ENCODE measurements at places on chromosomes 3 and 15. TPM values are rescaled to one million over a fixed set of nuclear protein-coding genes. Genes with fewer than 3 reads are reported as not detected.

SLC15A2 gene
- total RNA-seq: 1.9 TPM

LMAN1L gene
- total RNA-seq: 0.67 TPM

MST1R gene
- 3.4 TPM for total RNA-seq

NANOGP8 gene
- not detected for total RNA-seq

ADCY5 gene
- total RNA-seq: not detected

KLHL25 gene
- total RNA-seq: 5.8 TPM

DNAJB11 gene
- 42.0 TPM for total RNA-seq

STRIT1 gene
- not detected for total RNA-seq

FBXO40 gene
- not detected for total RNA-seq

SLC9C1 gene
- total RNA-seq: not detected

SEC61A1 gene
- total RNA-seq: 159 TPM

ZKSCAN7 gene
- total RNA-seq: 1.3 TPM

CHRNA7 gene
- total RNA-seq: not detected

FES gene
- 8.2 TPM for total RNA-seq

RAD51 gene
- total RNA-seq: 48.6 TPM

ADGRG7 gene
- not detected for total RNA-seq

SLC7A14 gene
- not detected for total RNA-seq

GRAMD2A gene
- total RNA-seq: not detected

TAMM41 gene
- total RNA-seq: 27.1 TPM

SKIC8 gene
- 42.4 TPM for total RNA-seq

PLCH1 gene
- total RNA-seq: 0.14 TPM

CATSPER2 gene
- total RNA-seq: 3.0 TPM

GOLGA8Q gene
- total RNA-seq: 1.1 TPM

NR2E3 gene
- total RNA-seq: not detected
